ENCODE measurements at places on chromosomes 2 and 18.

DNA sequence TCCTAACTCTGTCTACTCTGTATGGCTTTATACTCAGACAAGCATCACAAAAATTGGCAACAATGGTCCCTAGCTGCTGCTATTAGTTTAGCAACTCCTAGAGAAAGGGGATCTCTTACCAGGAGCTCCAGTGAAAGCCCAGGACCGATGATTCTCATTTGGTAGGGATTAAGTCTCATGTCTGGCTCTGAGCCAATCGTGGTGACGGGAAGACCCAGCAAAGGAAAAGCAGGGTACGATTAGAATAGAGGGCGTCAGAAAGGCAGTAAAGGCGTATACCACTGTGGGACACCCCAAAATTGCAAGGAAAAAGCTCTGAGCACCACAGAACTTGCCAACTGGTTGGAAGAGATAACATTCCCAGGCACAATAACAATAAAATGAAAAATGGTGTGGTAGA lies 129.5 kb downstream of the MTCL1 start:
- no peak for DNase-seq

DNA sequence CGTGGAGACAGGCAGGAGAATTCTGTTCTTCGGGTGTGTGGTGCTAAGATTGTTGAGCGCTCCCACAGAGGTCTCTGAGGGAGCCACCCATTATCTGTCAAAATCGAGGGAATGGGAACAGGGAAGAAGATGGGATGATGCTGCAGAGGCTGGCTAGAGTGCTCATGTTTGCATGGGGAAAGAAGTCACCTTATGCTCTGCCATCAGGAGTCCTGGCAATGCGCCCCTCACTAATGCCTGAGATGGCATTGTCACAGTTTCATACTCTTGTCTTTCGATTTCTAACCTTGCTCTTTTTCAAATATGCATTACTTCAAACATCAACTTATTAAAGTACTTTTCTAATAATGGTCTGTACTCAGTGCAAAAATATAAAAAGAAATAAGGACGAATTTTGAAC lies 463.3 kb upstream of the CELF4 start:
- no peak for DNase-seq

- DNase-seq, result no peak
Observed at GRCh38 chr2:119350311-119350998, 16.2 kb downstream of the C2orf76 start.

DNA sequence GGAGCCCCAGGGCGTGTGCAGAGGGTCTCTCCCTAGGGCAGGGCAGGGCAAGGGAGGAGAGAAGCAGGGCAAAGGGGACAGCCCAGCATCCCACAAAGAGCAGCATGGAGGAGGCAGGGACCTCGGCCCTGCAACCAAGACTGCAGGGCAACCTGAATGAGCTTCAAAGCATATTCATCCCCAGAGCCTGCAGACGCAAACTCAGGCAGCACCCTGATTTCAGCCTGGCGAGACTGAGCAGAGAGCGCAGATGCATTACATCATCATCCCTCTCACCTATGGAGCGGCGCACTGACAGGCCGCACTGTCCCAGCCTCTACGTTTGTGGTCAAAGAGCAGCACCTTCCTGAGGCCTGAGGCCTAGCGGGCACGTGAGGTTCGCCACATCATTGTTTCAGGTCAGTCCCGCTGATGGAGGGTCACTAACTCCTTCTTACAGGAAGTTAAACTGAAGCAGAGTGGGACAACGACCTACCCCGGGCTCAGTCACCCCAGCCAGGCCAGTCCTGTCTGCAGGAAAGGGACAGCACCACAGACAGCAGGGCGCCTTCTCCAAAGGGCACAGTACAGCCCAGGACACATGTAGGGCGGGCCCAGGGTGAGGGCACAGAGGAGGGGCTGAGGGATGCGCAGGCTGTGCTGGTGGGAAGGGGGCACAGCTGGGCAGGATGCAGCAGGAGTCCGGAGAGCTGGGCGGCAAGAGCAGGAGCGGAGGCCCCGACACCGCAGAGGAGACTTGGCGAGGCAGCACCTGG lies 67.2 kb upstream of the RAB6C start:
- DNase-seq, result no peak

GRCh38 chr2:178395941-178396570 lies 54.9 kb downstream of the PRKRA start:
- DNase-seq, result no peak

GRCh38 chr2:240556553-240557100 lies 1.2 kb downstream of the ANKMY1 start:
- DNase-seq, result peak; percentile 52

DNA sequence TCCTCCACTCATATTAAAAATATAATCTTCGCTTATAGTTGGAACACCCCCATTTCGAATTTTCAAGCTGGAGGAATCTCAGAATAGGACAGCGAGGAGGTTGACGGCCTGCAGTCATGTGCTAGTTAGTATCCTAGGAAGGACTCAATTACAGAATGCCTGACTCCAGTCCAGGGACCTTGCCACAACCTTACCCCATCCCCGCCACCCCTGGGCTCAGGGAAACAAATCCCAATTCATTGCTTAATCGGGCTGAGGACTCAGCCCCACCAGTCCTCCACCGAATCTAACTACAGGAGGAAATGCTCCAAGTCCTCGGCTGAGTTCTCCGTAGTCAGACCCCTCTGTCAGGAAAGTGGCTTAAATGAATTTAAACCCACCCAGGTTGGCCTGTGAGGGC lies 31.7 kb upstream of the ZBTB7C start:
- no peak for DNase-seq

- DNase-seq, result no peak
Observed at GRCh38 chr2:62576276-62576939, 70.4 kb upstream of the TMEM17 start.

GRCh38 chr2:190860985-190861680 lies 19.5 kb upstream of the GLS start:
- no peak for DNase-seq

DNA sequence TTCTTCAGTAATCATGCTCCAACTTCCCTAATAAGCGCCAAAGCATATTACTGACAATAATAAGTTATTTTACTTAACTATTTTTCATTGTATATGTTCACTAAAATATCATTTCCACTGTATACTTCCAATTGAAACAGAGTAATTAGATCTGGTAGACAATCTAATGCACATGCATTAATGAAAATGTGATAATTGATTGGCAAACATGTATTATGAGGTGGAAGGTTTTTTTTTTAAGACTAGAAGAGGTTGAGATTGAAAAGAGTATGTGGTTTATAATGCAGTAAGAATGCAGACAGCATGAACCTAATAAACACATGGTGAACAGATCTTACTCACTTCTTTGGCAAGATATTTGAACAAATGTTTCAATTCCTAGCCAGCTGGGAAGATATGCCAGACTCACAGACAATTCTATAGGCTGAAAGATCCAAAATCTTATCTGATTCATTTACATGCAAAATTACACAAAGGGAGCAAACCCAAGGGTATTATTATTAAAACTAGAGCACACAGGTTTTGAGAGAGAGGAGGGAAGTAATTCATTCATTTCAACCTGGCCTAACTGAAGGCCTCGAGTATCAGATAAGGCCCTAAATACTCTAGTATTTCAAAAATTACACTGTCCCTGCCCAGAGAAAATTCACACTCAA lies 2.8 kb downstream of the NCKAP1 start:
- DNase-seq, result no peak

GRCh38 chr2:119536211-119536610 lies 8.0 kb upstream of the CFAP221 start:
- no peak for DNase-seq

GRCh38 chr2:239302808-239303557 lies 97.8 kb downstream of the HDAC4 start:
- DNase-seq, result no peak

GRCh38 chr2:40466935-40467572 lies 15.2 kb upstream of the SLC8A1 start:
- no peak for DNase-seq

DNA sequence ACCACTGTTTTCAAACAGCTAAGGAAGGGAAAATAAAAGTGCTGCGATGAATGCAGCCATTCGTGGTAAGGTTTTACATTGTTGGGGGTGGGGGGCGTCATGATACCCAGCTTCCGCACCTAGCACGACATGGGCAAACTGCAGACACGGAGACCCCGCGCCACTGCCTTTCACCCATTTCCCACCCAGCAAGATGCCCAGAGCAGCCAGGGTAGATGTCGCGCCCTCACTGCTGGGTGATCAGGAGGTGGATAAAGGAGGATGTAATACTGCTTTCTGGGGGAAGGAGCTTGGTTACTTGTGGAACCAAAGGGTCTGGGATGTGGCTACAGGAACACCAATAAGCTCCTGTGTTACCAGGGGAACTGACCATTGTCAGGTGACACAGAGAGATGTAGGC lies 138.4 kb downstream of the ZNF516 start:
- DNase-seq, result no peak

DNA sequence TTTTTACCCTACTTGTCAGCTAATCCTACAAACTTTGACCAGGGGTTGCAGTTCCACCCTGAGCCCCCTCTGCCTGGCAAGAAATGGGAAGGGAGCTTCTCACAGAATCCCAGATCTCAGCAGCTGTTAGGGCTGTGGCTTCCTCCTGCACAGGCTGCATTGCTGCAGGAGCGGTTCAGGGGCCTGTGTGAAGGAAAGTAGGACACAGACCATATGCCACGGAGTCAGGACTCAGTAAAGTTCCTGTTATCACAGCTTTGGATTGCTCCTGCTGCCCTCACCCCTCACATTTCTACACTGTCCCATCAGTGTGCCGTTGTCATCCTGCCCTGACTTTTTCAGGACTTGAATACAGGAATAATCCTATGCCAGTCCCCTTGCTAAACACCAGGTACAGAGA lies 62.8 kb upstream of the SP3 start:
- DNase-seq, result no peak

Measured in stimulated activated CD4-positive, alpha-beta T cell treated with anti-CD3 and anti-CD28 coated beads, Interleukin-15, amount 100 ng/mL, for 1 hour (primary cell).